ENCODE measurements at places on chromosomes 11 and 22. TPM values are rescaled to one million over a fixed set of nuclear protein-coding genes. Genes with fewer than 3 reads are reported as not detected.

Gene NKAPD1
- 13.7 TPM for total RNA-seq

Gene APOL2
- 40.8 TPM for total RNA-seq

Gene TRPT1
- 35.1 TPM for total RNA-seq

Gene MRGPRF
- total RNA-seq, result 28.7 TPM

Gene TSPAN32
- 0.47 TPM for total RNA-seq

Gene OOSP1
- total RNA-seq, result not detected

Gene FOXRED2
- total RNA-seq, result 3.9 TPM

Gene APOA4
- not detected for total RNA-seq

Gene TRIM49C
- not detected for total RNA-seq

Gene MUC6
- total RNA-seq, result not detected

Gene BDNF
- total RNA-seq, result 4.6 TPM

Gene OR10G7
- total RNA-seq, result not detected

Gene E2F8
- not detected for total RNA-seq

Gene CCDC15
- total RNA-seq, result 0.43 TPM

Gene RASSF10
- total RNA-seq, result not detected

Gene HPX
- total RNA-seq, result 0.77 TPM

Gene LAMTOR1
- 89.2 TPM for total RNA-seq

Gene GCAT
- 24.3 TPM for total RNA-seq

Gene FGF4
- not detected for total RNA-seq
